ENCODE measurements at places on chromosomes 12 and 14.

DNA sequence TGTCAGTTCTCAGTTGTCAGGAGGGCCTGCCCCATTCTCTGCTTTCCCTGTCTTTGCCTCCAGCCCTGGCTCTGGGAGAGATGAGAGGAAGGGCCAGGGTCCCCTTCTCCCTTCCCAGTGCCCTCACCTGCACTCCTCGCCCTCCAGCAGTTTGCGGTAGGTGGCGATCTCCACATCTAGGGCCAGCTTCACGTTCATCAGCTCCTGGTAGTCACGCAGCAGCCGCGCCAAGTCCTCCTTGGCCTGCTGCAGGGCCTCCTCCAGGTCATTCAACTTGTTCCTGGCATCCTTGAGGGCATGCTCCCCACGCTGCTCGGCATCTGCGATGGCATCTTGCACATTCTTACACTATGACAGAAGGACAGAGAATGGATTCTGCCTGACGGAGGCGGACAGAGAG, 5.4 kb downstream of the KRT2 start:
- no peak for DNase-seq

- DNase-seq = no peak
Measured at GRCh38 chr12:58424735-58425392, 483.5 kb downstream of the ATP23 start.

- DNase-seq = no peak
Measured at GRCh38 chr14:74109369-74109768, 24.6 kb downstream of the LIN52 start.

GRCh38 chr12:117119592-117120198, 20.5 kb upstream of the TESC start:
- DNase-seq = peak; percentile 52

DNA sequence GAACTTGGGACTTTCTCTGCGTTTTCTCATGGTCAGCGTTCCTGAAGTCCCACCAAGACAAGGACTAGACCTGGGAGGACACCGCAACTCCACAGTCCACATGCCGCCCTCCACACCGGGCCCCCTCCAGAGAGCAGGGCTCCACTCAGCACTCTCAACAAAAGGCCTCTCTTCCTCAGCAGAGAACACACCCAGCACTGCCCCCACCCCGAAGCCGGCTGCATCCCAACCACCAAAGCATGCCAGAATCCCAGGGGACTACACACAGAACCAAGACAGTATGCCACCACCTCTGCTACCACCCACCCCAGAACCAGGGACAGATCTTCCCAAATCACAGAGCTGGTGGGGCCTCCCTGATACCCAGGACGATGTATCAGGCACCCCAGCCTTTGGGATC, 88.3 kb downstream of the BCL11B start:
- DNase-seq = no peak

- DNase-seq = no peak
Measured at GRCh38 chr12:132471858-132472255, 18.1 kb upstream of the FBRSL1 start.

DNA sequence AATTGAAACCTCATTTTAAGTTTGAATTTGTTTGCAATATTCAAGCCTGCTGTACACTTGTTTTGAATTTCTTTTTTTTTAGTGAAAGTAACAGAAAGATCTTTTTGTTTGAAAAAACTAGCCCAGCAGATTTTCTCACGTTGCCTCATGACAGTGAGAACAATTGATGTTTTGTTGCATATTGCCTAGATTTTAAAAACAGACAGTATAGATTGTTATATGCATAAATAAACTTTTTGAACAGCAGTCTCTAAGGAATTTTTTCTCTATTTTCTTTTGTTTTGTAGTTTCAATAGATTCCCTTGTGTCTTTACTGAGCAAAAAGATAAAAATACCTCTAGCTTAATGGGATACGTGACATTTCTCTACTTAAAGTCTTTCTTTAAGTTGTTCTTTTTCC, 15.4 kb downstream of the OR6C6 start:
- DNase-seq = no peak

GRCh38 chr14:63904724-63905123, 51.9 kb downstream of the SYNE2 start:
- DNase-seq = no peak

DNA sequence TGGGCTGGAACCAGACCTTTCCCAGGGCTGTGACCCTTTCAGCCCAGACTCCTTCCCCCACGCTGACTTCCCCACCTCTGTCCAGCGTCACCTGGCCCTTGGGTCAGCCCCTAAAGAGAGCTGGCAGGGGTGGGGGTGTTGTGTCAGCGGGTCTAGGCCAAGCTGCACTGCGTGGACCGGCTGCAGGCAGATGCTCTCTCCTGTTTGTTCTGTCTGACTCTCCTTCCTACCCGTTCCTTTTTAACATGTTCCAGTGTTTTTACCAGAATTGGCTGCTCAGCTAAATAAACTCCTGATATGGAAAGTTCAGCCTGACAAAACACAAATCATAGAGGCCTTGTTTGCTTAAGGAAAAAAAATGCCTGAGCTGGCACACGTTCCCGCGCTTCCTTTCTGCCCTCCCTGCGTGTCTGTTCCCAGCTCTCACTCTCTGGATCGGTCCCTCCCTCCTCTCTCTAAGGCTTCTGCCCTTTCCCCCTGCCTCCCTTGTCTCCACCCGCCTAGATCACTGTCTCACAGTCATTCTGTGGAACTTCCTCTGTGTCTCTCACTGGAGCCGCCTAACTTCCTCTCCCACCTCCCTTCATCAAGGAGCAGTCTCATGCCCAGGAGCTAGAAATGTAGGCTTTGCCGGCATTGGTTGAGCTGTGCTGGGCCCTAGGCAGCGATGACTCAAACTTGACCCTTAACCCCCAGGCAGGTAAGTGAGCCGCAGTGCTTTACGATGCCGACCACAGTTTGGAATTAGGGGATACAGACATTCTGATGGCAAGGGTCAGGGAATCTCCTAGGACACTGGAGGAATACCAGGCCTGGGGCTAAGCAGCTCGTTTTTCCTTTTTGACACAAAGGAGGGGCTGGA, 15.5 kb upstream of the MLXIP start:
- no peak for DNase-seq

DNA sequence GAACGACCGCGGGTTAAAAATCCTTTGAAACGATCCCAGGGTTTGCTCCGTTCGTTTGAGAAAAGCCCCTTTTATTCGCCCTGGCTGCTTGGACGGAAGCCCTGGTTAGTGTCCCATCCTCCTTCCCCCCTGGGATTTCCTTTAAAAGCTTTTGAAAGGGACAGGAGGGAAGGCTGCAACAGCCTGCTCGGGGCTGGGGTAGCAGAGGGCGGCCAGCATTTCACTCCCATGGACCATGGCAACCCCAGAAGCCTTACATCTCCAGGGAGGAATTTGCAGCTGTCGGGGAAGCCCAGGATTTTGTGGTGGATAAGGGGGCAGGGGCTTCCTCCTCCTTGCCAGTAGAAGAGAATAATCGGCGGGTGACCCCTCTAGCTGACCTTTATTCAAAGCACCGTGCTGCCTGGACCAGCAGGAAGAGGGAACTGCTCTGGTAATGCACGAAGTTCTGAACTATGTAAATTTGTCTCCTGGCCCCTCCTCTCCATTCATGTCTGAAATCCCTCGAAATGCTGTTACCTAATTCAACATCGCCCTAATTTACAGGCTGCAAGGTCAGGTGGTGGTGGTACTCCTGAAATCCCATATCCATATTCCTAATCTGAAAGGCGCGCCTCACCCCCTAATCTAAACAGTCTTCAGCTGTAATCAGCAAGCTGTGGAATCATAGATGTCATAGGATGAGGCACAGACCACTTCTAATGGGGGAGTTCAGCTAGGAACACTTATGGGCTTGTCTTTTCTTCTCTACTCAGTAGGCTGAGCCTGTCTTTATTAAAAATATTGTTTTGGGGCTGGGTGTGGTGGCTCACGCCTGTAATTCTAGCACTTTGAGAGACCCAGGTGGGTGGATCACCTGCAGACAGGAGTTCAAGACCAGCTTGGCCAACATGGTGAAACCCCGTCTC, 1.0 kb upstream of the CLIP1 start:
- no peak for DNase-seq

DNA sequence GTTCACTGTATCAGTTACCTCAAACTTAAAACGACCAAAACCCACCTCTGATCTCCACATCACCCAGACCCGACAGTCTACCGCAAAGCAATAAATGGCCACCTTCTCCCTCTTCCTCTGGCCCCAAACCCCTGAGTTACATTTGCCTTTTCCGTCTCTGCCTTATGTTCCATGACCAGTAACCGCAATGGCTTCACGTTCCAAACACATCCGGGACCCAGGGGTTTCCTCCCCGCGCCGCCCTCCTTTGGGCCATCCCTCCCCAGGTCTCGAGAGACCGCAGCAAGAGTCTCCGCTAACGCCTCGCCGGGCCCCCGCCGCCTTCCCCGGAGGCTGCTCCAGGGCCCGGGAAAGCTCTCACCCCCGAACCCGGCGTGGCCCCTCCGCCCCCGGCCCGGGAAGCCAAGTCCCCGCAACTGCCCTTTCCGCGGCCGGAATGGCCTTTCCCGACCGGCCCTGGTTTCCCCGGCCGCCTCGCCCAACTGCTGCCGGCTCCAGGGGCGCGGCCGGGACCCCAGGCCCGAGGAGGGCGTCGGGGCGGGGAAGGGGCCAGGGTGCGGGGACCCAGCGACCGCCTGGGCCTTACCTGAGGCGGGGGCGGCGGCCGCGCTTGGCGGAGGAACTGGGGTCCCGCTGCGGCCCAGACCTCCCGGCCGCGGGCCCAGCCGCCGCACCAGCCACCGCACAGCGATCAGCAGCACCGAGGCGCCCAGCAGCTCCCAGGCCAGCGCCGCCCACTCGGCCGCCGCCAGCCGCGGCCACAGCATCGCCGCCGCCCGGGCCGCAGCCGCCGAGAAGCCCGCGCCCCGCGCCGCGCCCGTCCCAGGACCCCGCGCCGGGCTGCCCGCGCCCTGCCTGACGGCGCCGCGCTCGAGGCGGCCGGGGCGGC, at the start of gene ANKLE2:
TSS of gene ANKLE2 (minus strand) at position 801 of the 889 bp plus-strand sequence. CDS start at position 767, 34 bp downstream.
- peak; percentile 65 for DNase-seq

DNA sequence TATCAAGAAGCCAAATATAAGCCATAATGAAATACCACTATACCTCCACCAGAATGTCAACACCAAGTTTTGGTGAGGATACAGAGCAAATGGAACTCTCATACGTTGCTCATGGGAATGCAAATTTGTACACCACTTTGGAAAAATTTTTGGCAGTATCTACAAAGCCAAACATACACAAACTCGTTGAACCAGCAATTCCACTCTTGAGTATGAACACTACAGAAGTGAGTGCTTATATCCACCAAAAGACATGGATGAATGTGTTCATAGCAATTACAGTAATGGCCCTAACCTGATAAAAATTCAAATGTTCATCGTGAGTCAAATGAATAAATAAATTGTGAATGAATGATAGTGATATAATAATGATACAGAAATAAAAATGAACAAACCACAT, 24.8 kb downstream of the C12orf71 start:
- no peak for DNase-seq

- DNase-seq = no peak
Measured at GRCh38 chr14:57736391-57736790, 129.5 kb downstream of the SLC35F4 start.

DNA sequence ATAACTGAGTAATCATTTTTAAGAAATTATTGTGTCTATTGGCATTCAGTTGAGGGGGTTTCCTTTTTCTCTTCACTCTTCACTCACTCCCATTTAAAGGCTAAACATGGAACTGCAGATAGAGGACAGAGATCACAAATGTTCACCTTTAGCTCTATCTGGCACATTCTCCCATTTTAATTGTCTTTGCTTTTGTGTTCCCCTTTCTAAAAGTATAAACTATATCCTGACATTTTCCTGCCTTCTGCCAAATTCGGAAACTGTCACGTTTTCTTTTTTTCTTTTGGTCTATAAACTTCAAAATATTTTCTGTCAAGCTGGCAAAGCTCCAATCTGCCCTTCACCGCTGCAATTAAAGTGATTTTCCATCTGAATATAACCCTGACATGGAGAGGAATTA, 219.8 kb upstream of the CDKN3 start:
- DNase-seq = no peak

DNA sequence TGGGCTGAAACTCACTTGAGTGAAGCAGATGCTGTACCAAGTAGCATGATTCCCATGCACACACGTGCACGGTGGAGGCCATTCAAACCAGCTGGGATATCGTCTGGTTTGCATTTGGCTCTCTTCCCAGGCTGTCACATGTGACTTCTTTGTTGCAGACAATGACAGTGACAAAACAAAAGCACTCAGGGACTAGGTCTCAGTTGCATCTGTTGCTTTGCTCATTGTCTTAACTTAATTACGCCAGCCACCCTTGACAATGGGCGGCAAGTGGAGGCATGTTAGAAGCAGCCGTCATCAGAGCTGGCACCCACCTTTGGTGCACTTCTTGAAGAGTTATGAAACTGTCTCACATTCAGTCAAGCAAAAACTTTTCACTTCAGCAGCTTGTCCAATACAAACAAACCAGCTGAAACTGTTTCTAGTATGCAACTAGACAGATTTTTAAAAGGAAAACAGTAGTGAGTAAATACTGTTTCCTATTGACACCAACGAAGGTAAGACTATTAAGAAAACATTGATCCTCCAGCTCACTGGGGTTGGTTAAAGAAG, 74.3 kb downstream of the IGF1 start:
- no peak for DNase-seq

DNA sequence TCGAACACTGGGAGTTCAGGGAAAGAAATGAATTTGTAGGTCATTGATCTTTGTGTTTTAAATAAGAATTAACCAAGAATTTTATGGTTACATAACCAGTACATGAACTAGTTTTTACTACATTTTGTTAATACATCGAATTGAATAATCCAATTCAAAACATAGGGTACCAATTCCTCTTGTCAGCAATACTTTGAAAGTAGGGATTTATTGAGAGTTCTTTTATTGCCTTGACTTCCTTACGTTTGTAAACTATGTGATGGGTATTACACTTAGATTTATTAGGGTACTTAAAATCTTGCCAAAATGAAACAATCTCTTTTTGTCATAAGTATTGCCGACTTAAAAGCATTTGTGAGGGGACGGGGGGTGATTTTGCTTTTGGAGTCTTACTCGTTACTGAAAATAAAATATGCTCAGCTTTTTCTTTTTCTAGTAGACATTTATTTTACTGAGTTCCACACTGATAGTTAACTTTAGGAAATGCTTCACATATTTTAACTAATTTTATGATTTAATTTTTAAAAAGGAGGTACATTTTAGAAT, 22.4 kb downstream of the SOCS2 start:
- no peak for DNase-seq

GRCh38 chr12:12676605-12677004, 19.4 kb downstream of the GPR19 start:
- no peak for DNase-seq

- DNase-seq = no peak
Measured at GRCh38 chr12:524167-524951, 64.6 kb downstream of the B4GALNT3 start.

DNA sequence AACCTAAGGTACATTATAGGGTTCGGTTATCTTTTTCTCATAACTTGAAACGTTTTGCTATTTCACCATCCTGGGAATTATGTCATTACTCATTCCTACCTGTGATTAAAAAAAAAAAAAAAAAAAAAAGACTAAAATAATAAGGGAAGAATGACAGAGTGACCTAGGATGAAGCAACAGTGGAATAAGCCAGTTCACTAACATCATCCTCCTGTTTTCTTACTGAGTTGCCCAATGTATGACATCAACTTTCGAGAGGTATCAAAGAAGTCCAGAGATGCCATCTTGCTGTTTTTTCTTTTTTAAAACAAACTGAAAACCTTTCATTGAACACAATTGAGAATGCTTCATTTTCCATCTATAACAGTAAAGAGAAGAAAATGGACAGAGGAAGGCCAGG, 42.8 kb downstream of the AMN start:
- no peak for DNase-seq
